ENCODE measurements at places on chromosomes 11 and 22.

GRCh38 chr22:47308886-47309285 is 546.4 kb downstream of the TBC1D22A start:
- DNase-seq = no peak

- DNase-seq = no peak
Observed at GRCh38 chr11:107625685-107625989, 34.7 kb downstream of the ELMOD1 start.

GRCh38 chr22:32951807-32952153 is 106.4 kb downstream of the SYN3 start:
- DNase-seq = no peak

GRCh38 chr11:102147632-102148031 is 37.4 kb downstream of the YAP1 start:
- DNase-seq = no peak

DNA sequence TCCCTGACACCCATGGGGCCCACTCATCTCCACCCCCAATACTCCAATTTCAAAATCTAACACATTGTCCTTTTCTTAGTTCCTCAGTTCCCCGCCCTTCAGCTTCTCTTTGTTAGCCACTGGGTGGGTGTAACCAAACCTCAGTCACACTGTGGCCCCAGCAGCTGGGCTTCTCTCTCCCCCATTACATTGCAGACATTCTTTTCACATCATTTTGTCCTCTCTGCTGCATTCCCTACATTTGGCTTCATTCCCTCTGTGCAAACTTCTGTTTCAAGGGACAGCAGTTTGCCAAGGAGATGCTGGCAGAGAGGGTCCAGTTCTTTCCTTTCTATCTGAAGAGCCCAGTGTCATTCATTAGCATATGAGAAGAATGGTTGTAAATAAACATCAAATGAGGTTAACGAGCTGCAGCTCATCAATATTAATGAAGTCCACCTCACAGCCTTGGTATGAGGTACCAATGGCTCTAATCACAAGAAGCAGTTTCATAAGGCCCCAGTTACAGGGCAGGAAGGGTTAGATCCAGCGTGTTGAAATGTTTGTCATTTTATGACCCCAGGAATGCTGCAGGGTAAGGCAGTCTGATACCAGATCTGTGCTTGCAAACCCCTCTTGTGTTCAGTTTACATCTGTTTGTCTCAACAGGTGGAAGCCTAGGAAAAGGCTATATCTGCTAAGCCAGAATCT is 72.3 kb downstream of the ARFGAP2 start:
- DNase-seq = no peak

GRCh38 chr11:102794382-102794781 is 3.6 kb downstream of the MMP1 start:
- no peak for DNase-seq

GRCh38 chr11:30876228-30876627 is 290.1 kb upstream of the MPPED2 start:
- DNase-seq = no peak

DNA sequence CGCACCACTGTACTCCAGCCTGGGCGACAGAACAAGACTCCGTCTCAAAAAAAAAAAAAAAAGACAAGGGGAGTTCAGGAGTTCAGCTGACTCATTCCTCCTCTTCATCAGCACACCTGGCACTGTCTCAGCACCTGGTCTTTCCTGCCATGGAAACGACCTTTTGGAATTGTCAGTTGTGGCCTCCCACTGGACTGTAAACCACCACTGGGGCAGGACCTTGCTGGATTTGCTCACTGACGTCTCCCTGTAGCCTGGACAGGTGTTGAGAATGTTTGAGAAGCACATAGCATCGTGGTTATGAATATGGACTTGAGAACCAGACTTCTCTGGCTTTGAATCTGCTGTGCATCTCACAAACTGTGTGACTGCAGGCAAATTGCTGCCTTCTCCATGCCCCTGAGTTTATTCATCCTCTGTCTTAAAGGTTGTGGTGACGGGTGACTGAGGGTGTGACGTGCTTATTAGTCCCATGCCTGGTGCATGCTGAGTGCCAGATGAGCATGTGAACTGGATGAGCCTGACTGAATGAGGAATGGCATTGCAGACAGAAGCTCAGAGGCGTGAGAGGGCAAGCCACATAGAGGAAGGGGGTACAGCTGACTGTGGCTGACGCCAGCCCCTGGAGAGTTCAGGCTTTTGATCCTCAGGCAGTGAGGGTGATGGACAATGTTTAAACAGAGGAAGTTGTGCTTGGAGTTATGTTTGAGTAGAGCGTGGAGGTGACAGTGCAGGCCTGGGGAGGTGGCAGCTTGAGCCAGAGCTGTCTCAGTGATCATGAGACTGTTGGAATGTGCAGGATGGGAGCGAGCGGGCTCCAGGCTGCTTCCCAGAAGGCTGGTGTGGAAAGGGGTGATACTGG is 12.7 kb downstream of the TOM1 start:
- no peak for DNase-seq

- DNase-seq = no peak
Observed at GRCh38 chr22:20802922-20803553, 29.1 kb downstream of the SERPIND1 start.

- DNase-seq = no peak
Observed at GRCh38 chr11:16312233-16312765, 44.0 kb downstream of the SOX6 start.

DNA sequence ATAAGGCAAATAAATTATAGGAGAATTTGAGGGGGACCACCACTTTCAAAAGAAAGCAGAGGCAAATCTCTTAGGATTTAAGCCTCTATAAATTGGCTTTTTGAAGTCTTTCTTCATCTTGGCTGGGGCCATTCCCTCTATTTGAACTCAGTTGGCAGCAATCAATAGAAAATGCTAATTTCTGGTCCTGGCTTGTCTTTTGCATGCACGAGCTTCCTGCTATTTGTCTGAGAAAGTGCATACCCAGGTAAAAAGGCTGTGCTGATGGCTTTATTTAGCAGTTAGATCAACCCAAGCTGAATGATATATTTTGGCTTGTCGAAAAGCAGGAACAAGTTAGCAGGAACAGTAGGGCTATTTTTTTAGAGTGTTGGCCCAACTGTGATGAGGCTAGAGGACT is 64.1 kb upstream of the GRAMD1B start:
- DNase-seq = no peak

DNA sequence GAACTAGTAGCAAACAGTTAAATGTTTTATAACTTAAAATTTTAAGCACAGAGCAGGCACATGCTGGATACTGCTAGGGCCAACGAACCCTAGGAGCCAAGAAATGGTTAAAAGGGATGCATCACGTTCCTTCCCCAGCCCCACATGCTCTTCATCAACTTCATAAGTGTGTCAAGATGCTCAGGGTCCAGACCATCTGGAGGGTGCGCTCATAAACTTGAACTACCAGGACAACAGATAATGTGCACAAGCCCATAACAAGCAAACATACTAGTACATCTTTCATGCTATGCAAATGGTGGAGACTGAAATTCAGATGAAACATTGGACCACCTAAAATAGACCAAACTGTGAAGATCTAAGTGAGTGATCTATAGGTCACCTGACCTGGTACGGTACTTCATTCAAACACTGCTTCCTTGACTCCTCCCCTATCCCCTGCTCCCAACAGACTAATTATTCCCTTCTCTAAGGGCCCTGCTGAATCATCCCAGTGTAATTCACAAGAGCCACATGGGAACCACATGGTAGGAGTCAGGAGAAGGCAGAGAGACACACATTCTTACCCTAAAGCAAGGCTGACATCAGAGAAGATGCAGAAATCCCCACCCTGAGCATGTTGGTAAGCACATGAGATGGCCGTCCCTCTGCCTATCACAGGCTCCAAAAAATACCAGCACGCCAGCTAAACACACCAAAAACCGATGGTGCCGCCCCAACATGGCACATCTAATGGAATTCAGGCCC is 83.9 kb downstream of the ETS1 start:
- no peak for DNase-seq

GRCh38 chr22:40829131-40829530 is 10.0 kb upstream of the SLC25A17 start:
- no peak for DNase-seq

DNA sequence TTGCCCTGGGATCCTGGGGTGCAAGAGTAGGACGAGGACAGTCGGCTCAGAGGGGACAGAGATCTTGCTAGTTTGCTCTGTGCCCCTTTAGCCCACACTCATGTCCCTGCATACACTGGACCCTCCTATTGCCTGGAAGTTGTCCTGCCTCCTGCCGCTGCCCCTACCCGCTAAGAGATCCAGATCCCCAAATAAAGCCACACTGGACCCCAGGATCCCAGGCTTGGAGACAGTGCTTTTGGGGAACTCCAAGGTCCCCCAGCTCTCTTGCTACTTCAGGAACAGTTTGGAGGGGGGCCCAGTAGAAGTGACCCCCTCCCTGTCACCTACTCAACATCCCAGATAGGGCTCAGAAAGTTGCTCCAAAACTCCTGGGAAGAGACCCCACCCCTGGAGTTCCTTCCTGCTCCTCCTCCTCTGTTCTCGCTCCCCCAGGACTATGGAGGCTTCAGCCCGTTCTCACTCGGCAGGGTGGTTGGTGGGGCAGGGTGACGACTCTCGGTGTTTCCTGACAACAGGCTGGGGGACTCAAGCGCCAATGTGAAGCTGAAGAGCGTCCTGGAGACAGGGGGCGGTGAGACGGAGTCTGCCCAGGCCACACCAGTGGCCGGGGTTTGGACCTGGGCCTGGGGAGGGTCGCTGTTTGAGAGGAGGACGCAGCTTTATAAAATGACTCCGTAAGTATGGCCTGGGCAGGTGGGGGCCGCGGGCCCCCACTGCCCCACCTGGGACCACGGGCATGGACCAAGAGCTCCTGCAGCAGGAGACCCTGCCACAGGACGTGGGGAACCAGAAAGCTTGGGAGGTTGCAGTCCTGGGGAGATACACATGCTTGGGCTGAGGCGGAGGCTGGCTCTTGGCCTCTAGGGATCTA is 19.2 kb upstream of the TUB start:
- DNase-seq = no peak

- DNase-seq = no peak
Observed at GRCh38 chr11:65983589-65983987, 18.4 kb downstream of the EIF1AD start.
